ENCODE measurements at places on chromosomes 13 and 19.

DNA sequence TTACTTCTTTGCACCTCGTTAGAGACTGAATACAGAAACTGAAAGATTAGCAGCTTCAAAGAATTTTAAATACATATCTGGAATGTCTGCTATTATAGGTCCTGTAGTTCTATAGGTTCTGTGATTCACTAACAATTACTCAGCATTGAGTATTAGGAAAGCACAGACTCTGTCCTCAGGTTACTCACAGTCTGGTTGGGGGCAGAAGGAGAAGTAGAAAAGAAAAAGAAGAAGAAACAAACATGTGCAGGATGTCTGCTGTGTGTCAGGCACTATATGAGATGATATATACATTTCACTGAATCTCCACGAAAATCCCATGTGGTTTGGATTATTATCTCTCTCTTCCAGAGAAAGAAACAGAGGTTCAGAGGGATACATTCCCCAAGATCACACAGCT lies 40.1 kb downstream of the SERTM1 start:
- DNase-seq = no peak

DNA sequence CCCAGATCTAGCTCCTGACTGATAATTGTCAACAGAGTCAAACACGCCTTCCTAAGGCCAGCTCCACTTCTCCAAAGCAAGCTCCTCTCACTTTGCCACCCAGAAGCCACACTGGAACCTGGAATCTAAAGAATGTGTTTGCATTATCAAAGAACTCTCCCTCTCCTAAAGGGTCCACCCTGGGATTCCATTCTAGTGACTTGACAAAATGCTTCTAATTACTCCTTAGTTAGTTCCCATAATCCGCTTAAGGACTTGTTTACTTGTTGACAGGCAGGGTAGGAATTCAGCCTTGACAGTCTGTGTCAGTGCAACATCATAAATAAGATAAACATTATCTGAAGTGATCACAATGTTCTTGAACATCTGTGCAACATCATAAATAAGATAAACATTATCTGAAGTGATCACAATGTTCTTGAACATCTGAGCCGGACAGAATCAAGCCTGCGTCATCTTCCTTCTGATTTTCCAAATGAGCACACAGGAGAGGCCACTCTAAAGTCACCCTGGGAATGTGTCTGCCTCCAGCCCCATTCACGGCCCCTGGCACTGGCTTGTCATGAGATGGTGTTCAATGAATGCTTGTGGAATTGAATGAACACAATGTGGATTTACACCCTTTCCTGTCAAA lies 512.1 kb downstream of the IRS2 start:
- no peak for DNase-seq

- DNase-seq = no peak
Observed at GRCh38 chr13:25973576-25973975, 78.2 kb downstream of the SHISA2 start.

DNA sequence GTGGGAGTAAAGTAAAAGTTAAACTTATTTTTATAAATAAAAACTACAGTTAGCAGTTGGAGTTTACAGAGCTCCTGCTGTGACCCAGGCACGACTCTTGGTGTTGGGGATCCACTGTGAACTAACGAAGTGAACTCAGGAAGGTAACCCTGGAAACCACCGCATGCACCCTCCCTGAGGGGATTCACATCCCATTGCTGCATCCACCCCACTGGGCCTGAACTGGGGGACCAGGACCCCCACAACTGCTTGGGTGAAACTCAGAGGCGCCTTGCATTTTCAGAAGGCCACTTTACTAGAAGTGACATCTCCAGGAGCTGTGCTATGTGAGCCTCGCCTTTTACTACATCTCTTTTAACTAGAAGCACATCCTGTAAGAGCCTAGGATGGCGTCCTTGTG lies 166.4 kb downstream of the TEX29 start:
- no peak for DNase-seq

GRCh38 chr13:69202996-69203395 lies 904.6 kb upstream of the ATXN8OS start:
- no peak for DNase-seq

- no peak for DNase-seq
Observed at GRCh38 chr13:55199134-55199533, 1941.6 kb upstream of the PRR20A start.

DNA sequence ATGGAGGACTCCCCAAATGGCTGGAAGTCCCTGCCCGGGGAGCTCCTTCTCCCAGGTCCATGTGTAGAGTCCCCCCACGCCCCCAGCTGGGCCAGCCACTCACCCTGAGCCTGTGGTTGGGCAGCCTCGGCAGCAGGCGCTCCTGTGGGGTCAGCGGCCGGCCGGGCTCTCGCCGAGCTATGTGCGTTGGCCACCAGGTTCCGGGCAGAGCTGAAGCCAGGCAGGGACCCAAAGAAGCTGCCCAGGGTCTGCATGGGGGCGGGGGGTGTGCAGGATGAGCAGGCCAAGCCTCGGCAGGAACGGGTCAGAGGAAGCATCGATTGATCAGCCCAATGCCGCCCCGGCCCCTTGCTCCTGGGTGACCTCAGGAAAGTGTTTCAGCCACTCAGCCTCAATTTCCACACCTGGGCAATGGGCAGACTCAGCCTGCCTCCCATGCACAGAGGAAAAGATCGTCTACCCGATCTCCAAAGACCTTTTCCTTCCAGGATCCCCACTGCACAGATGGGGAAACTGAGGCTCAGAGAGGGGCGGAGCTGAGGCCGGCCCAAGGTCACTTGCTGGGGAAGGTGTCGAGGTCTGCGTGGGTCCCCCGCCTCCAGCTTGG lies 732 bp downstream of the PLIN4 start:
- DNase-seq = no peak

- no peak for DNase-seq
Observed at GRCh38 chr13:103102482-103102881, 36.3 kb upstream of the SLC10A2 start.
